Naive thymus-derived CD8-positive, alpha-beta T cell (primary cell): ENCODE measurements at places on chromosomes 12 and 14.
A peak's percentile ranks its signal among the peaks of the same experiment; 100 is the strongest.

- no peaks in the 10 kb centered on the region for H3K36me3 ChIP-seq
- H3K4me1 ChIP-seq: no peaks in the 10 kb centered on the region
- H3K4me3 ChIP-seq: no peak overlapping the region
- DNase-seq: no peak
Observed at GRCh38 chr14:90132821-90133570, 71.2 kb downstream of the KCNK13 start.

- H3K4me1 ChIP-seq: peaks cover 23% of the 10 kb centered on the region
- peaks cover 4% of the 10 kb centered on the region for H3K27me3 ChIP-seq
- H3K27ac ChIP-seq: peak overlapping the region; percentile 100
- DNase-seq: no peak
Observed at GRCh38 chr12:10614056-10614370, 604 bp upstream of the MAGOHB start.

DNA sequence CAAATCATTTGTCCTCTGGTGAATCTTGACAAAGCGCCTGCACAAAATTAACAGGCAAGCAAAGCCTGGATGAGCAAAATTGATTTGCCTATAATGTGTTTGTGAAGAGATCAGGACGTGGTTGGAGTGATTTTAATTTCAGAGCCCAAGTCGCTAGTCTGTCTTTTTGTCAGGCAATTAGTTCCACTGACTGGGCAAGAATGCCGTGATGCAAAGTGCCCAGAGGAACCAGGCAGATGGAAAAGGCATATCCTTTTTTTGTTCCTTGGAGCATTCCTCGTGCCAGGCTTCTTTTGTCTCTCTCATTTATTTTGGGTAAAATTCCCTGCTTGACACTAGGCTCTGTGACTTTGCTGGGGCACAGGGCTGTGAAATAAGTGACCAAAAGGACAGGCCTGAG, 65.9 kb upstream of the CCDC198 start:
- H3K4me3 ChIP-seq: no peak overlapping the region
- H3K4me1 ChIP-seq: no peaks in the 10 kb centered on the region
- no peak overlapping the region for H3K27ac ChIP-seq
- no peak for DNase-seq
- H3K27me3 ChIP-seq: peaks cover 1% of the 10 kb centered on the region
- H3K36me3 ChIP-seq: peaks cover 10% of the 10 kb centered on the region

DNA sequence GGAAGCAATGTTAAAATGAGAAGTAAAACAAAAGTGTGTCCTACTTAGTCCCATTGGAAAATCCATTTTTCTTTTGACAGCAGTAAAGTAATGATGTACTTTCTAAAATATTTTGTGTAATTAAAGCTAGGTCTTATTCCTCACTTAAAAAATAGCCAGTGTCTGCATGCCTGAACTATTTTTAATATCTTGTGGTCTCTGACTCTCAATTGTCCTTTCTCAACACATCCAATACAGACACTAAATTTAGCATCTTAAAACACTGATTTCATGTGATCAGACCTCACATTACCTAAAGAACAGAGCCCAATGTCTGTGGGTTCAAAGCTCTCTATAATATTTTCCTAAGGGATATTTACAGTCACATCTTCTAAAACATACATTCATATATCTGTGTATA, 108.0 kb downstream of the DERA start:
- no peaks in the 10 kb centered on the region for H3K4me1 ChIP-seq
- peaks cover 63% of the 10 kb centered on the region for H3K36me3 ChIP-seq
- no peak overlapping the region for H3K27ac ChIP-seq
- no peaks in the 10 kb centered on the region for H3K27me3 ChIP-seq
- DNase-seq: no peak
- no peak overlapping the region for H3K4me3 ChIP-seq

GRCh38 chr14:81519200-81520011, 14.2 kb downstream of the SEL1L start:
- peaks cover 43% of the 10 kb centered on the region for H3K4me1 ChIP-seq
- H3K36me3 ChIP-seq: peaks cover 89% of the 10 kb centered on the region
- no peaks in the 10 kb centered on the region for H3K27me3 ChIP-seq
- DNase-seq: no peak
- peak overlapping the region; percentile 82 for H3K27ac ChIP-seq

DNA sequence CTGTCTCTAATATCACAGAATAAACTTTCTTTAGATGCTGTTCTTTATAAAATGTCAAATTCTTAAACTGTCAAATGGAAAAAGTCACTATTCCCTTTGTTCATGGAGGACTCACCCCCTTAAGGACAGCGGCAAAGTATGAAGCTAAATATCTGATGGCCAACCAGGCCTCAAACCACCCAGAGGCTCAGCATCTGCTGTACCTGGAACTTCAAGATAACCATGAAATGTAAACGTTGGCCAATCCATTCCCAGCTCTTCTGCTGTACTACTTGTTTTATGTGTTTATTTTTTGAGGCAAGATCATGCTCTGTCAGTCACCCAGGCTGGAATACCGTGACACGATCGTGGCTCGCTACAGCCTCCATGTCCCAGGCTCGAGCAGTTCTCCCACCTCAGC, 15.7 kb downstream of the RFC5 start:
- no peaks in the 10 kb centered on the region for H3K27me3 ChIP-seq
- DNase-seq: no peak
- H3K36me3 ChIP-seq: peaks cover 4% of the 10 kb centered on the region
- H3K27ac ChIP-seq: peak overlapping the region; percentile 9
- no peak overlapping the region for H3K4me3 ChIP-seq

- H3K4me3 ChIP-seq: no peak overlapping the region
- H3K27ac ChIP-seq: no peak overlapping the region
- no peaks in the 10 kb centered on the region for H3K36me3 ChIP-seq
Observed at GRCh38 chr12:95129115-95129514, 55.7 kb upstream of the NR2C1 start.

DNA sequence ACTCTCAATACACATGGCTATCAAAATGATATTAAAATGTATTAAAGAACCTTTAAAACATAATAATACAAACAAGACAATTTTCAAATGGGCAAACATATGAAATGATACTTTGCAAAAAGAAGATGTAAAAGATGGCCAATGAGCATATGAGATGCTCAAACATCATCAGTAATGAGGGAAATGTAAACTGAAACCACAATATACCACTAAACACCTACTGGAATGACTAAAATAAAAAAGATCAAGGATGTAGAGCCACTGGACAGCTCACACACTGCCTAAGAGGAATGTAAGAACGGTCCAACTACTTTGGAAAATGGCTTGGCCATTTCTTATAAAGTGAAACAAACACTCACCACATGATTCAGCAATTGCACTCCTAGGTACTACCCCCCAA, 97.2 kb upstream of the BBS10 start:
- H3K4me1 ChIP-seq: peaks cover 44% of the 10 kb centered on the region
- H3K36me3 ChIP-seq: peaks cover 34% of the 10 kb centered on the region
- H3K27me3 ChIP-seq: no peaks in the 10 kb centered on the region
